ENCODE measurements at places on chromosomes 2 and 18.

- DNase-seq, result peak; percentile 23
These were observed 697 bp downstream of the ITGA4 start for GRCh38 chr2:181457741-181458425.

DNA sequence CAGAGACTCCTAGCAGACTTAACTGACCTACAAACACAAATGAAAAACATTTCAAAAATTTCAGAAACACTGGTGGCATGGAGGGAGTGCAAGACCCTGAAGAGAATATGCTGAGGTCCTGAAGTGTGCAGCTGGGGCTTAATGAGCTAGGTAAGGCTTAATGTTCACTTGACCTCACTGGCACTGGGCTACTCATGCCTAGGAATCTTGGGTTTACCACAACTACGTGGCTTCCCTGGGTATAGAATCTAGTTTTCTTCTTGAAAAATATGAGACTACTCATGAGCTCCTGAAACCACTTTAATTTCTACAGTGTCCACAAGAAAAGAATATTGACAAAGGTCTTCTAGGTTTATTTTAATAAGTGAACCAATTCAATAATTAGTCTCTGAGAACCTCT is 139.8 kb downstream of the HNMT start:
- no peak for DNase-seq

- DNase-seq, result no peak
These were observed 64.7 kb downstream of the FBXO15 start for GRCh38 chr18:74082742-74083556.

GRCh38 chr2:20487392-20488174 is 40.7 kb downstream of the RHOB start:
- DNase-seq, result no peak

- DNase-seq, result no peak
These were observed 196.1 kb downstream of the AGPS start for GRCh38 chr2:177588671-177589070.

DNA sequence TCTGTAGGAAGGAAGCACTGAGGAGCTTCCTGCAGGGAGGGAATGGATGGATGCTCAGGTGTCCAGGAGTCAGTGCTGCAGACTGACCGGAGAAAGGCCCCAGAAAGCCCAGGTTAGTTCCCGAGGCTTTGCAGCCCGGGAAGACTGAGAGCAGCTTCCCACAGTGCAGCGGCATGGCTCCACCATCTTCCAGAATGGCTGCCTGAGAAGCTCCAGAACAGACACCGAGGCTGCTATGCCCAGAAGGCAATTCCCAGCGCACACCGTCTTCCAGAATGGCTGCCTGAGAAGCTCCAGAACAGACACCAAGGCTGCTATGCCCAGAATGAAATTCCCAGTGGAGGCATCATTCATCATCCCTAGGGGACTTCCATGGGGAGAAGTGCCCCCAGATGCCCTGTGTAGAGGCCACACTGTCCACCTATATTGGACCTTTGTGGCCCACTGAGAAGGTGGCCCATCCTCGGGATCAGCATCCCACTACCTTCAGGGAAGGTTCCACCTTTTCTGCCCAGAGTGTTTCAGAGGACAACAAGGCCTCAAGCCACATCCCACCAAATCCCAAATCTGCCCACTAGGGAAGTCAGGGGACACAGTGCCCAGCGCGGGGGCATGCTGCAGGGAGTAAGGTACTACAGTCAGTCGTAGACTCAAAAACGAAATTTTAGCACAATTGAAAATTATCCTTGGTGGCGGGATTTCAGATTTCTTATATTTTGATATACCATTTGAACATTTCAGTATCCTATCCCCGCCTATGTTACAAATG is 80.5 kb downstream of the KCNF1 start:
- DNase-seq, result no peak

DNA sequence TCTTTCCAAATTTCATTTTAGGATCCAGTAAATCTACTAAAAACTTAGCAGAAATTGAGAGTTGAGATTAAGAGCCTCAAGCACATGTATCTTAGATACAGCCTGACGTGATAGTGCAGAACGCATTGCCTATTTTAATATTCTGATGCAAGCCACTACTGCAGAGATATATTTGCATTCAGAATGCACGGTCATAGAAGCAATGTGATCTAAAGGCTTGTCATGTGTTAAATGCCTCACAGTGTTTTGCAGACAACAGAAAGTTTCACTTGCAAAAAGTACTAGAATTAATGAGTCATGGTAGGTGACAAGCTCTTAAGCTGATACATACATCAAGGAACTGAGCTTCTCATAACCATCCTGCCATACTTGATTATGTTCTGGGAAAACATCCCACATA is 886.7 kb upstream of the CHAC2 start:
- DNase-seq, result no peak

DNA sequence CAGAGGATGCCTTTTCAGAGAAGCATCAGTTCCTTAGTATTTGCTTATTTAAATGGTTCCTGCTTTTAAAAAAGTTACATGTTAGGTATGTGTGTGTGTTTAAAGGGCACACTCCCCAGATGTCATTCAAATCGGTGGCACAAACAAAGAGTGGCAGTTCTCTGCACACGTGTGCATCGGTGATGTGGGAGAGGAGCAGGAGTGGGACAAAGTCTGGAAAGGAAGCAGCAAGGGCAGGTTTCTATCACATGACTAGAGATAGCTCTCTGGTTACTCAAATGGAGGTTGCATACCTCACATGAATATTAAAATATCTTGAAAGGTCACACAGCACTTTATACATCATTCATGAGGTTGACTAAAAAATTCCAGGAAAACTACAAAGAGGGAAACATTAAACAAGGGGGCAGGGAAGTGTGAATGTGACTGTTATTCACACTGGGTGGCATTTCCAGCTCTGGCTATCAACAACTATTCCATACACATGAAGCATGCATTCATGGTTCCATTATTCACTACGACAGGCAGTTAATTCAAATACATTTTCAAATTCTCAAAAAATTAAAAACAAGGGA is 64.7 kb downstream of the SEPTIN10 start:
- DNase-seq, result no peak

DNA sequence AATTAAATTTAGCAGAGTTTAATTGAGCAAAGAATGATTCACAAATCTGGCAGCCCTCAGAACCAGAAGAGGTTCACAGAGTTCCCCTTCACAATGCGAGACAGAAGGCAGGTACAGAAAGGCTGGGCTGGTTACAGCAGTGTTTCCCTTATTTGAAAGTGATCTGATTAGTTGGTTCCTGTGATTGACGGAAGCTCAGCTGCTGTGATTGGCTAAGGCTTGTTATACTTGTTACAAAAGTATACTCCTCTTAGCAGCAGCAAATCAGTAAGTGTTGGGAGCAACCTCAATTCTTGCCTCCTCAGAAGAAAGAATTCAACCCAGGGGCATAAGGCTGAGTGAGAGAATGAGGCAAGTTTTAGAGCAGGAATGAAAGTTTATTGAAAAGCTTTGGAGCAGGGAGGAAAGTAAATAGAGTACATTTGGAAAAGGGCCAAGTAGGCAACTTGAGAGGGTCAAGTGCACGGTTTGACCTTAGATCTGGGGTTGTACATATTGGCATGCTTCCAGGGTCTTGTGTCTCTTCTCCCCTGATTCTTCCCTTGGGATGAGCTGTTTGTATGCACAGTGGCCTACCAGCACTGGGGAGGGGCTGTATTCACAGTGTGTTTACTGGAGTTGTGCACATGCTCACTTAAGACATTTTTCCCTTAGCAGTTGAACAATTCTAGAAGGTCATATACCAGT is 431.8 kb upstream of the RAB12 start:
- DNase-seq, result no peak

DNA sequence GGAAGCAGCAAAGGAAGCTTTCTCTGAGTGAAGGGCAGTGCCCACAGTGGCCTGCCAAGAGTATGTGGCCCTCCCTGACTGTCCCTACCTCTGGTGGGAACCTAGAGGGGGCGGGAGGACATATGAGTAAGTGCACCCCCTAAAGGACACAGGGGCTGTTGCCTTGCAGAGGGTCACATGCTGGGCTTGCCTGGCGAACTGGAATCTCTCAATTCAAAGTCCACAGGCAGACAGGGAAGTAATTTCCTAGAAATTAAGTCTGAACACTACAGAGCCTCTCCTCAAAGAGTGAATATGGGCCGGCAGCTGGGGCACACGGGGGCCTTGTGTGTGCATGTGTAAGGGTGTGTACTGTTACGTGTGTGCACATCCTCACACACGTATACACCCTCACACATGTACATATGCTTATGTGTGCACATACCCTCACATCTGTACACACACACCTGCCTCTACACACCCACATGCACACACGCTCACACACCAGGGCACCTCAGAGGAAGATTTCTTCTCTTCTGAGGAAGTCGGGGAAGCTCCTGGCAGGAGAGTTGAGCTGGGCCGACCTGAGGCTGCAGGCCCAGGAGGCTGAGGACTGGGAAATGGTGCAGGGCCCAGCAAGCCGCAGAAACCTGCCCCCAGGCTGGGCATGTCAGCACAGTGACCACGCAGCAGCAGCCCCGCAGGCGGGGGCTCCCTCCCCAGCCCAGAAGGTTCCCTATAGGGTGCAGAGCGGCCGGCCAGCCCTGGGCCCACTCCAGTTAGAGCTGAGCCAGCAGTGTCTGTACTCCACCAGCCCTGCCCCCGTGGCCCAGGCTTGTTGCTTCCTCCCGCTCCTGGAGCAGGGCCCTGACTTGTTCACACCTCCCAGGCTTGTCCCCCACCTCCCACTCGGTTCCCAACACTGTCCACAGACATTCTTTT is 77.4 kb upstream of the TAF1B start:
- DNase-seq, result no peak

DNA sequence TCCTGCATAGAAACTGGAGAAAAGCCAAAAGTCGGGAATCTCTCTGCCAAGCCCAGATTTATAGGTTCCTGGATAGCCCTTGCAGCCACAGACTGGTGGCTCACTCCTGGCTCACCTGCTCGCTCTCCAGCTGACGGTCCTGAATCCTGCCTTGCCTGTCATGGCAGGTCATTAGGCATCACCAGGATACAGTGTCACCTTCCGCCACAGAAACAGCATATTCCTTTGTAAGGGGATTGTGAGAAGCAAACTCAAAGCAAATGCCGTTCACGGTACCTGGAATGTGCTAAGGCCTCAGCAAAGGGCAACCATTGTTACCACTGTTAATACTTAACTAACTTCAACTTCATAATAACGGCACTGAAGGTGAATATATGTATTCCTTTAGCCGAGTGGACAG is 57.1 kb upstream of the GPR45 start:
- DNase-seq, result no peak

GRCh38 chr2:205762881-205763280 is 80.6 kb downstream of the NRP2 start:
- DNase-seq, result no peak

- no peak for DNase-seq
These were observed 125.5 kb downstream of the LOXHD1 start for GRCh38 chr18:46531482-46531881.

DNA sequence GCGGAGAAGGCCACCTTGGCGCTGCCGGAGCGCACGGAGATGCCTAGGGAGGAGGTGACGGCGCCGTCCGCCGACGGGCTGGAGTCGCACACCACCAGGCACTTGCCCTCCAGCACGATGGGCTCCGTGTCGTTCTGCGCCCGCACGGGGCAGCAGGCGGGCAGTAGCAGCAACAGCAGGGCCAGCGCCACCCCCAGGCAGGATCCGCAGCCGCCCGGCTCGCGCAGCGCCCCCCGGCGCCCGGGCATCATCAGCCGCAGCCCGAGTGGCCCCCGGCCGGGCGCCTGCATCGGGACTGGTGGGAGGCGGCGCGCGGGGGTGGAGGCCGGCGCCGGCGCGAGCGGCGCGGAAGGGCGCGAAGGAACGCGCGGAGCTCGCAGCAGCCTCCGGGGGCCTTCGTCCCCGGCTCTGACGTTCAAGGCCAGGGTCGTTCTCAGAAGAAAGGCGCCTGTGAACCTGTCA is 2.2 kb downstream of the CBLN2 start:
- peak; percentile 10 for DNase-seq

- DNase-seq, result no peak
These were observed 3.7 kb upstream of the LRRFIP1 start for GRCh38 chr2:237623428-237624403.

- no peak for DNase-seq
These were observed 335.7 kb downstream of the GALNT13 start for GRCh38 chr2:154207288-154208047.

- DNase-seq, result no peak
These were observed 766.2 kb upstream of the TMEFF2 start for GRCh38 chr2:192960945-192961344.

GRCh38 chr2:63692002-63692606 is 103.3 kb downstream of the MDH1 start:
- DNase-seq, result peak; percentile 42

- no peak for DNase-seq
These were observed 507.8 kb downstream of the FBXO15 start for GRCh38 chr18:73639788-73640187.

GRCh38 chr2:46703588-46703987 is 212.0 kb downstream of the MCFD2 start:
- DNase-seq, result no peak

DNA sequence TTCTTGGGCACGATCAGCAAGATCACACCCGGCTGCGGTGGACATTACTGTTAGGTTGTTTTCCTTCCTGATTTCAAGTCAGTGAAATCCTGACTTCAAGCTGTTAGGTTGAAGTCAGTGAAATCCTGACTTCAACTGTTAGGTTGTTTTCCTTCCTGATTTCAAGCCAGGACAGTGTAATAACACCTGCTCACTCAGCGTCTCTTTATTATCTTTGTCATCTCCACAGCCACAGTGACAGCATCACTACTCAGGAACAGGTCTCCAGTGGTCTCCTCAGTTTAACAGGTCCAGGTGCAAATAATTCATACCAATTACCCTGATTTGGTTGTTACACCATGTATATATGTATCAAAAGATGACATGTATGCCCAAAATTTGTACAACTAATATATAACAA is 208.1 kb upstream of the REG3G start:
- no peak for DNase-seq

DNA sequence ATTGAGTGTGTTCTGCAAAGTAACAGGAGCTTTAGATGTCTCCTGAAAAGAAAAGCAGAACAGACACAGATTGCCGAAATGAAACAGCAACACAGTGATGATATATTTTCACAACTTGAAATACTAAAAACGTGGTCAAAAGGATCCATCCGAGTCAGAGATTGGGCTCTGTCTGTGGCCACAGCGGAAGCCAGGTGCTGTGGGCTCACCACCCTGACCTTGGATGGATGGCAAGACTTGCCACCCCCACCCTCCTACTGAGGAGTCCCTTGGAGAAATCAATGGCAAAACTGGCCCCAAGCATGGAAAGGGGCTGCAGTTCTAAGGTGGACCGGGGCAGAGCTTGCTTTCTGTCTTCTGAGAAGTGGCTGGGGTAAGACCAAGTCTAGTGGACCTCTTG is 31.4 kb upstream of the ACKR3 start:
- no peak for DNase-seq

- no peak for DNase-seq
These were observed 270.8 kb upstream of the AGAP1 start for GRCh38 chr2:235223011-235223410.

- no peak for DNase-seq
These were observed 3.1 kb downstream of the SP3 start for GRCh38 chr2:173962031-173962430.

DNA sequence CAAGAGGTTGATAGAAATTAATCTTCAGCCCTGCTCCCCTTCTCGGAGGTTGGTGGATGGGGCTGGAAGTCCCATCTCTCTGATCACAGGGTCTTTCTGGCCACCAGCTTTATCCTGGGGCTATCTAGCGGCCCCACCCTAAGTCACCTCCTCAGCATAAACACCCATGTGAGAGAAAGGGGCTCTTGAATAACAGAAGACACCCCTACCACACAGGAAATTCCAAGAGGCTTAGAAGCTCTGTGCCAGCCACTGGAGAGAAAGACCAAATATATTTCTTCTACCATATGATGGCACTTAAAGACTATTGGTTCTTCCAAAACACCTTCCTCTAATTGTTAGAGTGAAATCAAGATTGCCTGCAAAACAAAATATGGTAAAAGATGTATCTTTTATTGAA is 219.7 kb downstream of the VAPA start:
- no peak for DNase-seq

- DNase-seq, result no peak
These were observed 285.8 kb upstream of the GYPC start for GRCh38 chr2:126370201-126370600.

Measured in germinal center (tissue), 1 donor.